ENCODE measurements at places on chromosomes 13 and 19.
A peak's percentile ranks its signal among the peaks of the same experiment; 100 is the strongest.

- no peak for DNase-seq
These were observed 90.0 kb upstream of the TEX29 start for GRCh38 chr13:111230385-111230930.

DNA sequence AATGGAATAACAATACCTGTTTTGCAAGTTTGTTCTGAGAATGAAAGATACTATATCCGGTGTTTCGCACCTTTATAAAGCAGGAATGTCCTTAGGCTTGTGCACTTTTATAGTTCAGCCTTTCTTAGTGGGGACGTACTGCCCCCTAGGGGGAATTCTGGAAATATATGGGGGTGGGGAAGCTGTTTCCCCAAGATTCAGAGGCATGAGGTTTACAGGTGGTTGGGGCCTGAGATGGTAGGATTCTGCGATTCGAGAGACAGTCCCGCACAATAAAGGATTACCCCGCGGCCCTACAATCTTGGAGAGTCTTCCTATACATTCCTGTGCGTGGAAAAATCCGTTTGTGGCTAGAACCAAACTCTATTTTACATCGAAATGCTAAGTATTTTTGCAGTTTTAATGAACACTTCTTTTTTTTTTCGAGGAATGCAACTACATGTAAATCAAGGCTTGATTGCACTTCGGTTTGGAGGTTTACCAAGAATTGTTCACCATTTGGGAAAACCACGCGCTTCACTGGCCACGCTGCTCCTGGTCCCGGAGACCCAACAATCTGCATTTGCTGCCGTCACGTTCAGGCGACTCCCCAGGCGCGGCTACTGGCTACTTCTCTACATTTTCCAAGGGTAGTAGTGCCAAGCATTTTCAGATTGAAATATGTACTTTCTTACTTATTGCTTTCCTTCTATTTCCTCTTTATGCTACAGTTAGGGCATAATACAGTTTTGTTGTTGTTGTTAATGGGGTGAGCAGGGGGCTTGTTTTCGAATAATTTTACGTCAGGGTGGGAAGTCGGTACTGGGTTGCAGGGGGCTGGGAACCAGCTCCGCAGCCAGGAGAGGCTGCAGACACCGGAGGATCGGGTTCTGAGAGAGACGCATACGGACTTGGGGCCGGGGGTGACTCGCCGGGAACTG lies 830 bp downstream of the NEK5 start:
- DNase-seq, result peak; percentile 73

DNA sequence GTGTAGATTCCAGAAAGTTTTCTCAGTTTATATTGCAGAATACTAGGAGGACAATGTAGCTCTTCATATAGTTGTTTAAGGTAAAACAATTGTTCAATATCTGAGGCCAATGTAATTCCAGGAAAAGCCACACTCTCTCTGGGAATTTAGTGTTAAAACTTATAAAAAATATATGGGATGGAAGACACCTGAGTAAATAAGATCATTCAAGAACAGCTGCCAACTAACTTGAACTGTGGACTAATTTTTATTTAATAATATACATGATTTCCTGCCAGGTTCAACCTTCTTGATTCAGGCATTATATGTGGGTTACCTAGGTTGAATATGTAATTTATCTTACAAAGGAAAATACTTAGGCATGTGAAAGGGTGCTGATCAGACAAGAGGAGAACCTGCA lies 841.1 kb upstream of the PRR20A start:
- no peak for DNase-seq

- no peak for DNase-seq
These were observed 802.1 kb upstream of the SLITRK6 start for GRCh38 chr13:86601351-86601750.

DNA sequence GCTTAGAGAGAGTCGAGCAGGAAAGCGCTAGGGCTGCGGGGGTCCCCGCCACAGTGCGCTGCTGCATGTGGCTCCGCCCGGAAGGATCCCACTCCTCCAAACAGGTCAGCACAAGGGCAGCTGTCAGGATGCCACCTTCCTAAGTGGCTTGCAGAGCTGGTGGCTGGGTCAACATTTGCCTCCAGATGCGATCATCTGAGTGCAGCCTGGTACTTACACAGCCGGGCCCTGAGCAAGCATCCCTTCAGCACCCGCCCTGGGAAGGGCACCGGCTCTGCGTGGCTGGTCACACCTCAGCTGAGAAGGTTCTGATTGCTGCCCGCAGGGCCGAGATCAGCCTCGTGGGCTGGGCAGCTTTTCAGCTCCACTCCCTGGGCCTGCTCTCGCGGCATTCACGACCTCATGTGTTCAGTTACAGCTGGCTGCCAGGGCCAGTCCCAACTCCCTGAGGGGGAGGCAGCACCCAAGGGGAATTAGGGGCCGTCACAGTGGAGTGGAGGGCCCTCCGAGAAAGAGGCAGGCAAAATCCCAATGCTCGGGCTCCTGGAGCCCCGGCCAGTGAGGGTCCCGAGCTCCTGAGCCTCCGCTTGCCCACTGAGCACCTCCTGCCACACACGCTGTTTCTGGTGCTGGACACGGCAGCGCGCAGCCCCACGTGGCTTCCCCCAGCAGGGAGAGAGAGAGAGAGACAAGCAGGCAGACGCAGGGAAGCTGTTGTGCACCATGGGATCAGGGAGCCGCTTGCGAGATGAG lies 26.8 kb downstream of the AP1M1 start:
- no peak for DNase-seq

- DNase-seq, result no peak
These were observed 1.7 kb upstream of the DNAJB1 start for GRCh38 chr19:14519860-14520407.

GRCh38 chr19:43901395-43902390 lies 33.4 kb downstream of the ZNF45 start:
- peak; percentile 51 for DNase-seq

DNA sequence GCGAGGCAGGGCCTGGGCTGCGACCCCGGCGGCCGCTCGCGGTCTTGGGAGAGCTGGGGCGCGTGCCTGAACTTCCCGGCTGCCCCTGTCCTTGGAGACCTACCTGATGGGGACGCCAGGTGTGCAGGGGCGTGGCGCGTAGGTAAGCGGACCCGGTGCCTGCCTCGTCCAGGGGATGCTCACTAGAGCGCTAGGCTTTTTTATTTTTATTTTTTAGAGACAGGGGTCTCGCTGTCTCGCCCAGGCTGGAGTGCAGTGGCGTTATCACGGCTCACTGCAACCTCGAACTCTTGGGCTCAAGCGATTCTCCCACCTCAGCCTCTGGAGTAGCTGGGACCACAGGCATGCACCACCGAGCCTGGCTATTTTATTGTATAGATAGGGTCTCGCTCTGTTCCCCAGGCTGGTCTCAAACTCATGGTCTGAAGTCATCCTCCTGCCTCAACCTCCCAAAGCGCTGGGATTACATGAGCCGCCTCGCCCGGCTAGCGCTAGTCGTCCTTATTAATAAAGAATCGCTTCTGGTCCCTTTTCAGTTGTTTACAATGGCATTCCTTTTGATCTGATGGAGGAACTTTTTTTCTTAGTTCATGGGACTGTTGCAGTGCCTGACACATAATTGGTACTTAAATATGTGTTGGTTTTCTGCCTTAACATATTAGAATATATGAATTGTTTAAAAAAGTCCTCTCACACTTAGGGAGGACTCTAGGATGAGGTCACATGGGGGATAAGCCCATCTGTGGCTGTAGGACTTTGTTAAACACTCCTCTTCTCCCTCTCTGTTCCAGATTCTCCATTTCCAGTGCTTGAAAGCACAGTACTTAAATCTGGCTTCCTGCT lies 812 bp downstream of the DPY19L3 start:
- DNase-seq, result no peak

DNA sequence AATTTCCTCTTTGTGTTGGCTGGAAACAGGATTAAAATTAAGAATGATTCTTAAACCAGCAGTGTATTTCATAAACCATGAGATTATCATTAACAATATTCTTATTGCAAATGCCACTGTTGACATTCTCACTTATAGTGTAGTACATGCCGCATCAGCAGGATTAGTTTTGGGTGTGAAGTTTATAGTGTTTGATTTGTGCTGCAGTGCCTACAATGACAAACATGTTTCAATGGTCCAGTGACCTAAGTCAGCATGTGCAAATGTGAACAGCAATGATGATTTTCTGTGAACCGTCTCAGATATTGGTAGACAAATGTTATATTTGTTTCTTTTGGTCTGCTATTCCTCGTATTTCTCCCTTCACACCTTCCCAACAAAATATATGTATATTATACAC lies 49.8 kb upstream of the TDRD3 start:
- DNase-seq, result no peak

DNA sequence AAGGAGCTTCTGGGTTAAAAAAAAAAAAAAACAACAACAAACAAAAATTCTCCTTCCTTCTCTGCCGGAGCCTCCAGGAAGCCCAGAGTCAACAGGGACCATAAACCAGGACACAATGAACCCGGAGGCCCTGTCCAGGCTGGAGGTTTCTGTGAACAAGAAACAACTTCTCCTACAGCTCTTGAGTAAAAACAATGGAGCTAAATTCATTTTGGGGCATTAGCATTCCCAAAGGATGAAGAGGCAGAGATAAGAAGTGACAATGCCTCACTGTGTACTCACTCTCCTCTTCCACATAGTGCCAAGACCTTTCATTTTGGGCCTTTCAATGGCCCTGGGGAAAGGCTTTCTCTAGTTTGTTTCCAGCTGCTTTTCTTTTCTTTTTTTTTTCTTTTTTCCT lies 9.0 kb downstream of the RHPN2 start:
- DNase-seq, result no peak

DNA sequence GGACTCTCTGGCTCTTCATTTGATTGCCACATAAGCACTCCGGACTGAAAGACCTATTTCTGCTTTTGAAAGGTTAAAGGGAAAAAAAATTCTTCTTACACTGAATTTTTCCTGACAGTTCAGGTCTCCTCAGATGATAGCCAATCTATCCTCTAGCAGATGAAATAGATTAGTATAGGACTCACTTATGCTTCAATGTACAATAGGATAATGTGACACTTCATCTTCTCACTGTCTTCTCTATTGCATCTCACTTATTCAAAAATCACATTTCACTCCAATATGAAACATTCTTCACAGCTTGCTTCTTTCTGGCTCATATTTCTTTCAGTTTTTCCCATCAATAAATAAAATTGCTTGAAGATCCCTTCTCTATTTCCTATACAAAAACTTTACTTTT lies 860.9 kb upstream of the SLITRK6 start:
- DNase-seq, result no peak

DNA sequence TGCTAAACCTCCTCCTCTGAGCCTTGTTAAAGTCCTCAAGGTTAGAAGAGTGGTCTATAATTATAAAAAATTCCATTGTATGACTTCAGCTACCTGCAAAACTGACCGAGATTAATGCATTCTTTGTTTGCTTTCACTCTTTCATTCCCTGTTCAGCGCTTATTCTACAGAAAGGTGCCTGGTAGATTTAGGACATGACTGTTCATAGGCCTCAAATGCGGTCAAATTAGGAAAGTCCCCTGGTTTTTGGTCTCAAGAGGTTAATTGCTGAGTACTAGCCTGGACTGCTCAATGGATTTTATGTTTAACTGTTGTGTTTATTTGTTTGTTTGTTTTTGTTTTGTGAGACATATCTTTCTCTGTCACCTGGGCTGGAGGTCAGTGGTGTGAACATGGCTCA lies 35.4 kb downstream of the KL start:
- DNase-seq, result no peak

GRCh38 chr19:2150794-2151338 lies 500 bp downstream of the AP3D1 start:
- no peak for DNase-seq

DNA sequence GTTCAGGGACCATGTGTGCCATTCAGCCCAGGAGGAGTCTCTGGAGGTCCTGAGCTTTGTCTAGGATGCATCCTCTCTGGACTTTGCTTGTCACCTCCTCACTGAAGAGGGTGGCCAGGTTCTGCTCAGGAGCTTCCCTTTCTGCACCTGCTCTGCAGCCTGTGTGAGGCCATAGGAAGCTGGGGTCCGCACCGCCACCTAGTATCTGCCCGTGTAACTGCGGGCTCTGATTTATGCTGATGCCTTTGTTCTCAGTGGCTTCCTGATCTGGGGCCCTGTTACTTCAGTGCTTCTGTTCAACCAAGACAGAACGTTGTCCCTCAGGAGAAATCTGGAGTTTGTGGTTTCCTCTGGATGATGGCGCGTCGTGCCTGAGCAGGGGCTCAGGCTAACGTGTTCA lies 15.5 kb downstream of the ZNF610 start:
- DNase-seq, result no peak

DNA sequence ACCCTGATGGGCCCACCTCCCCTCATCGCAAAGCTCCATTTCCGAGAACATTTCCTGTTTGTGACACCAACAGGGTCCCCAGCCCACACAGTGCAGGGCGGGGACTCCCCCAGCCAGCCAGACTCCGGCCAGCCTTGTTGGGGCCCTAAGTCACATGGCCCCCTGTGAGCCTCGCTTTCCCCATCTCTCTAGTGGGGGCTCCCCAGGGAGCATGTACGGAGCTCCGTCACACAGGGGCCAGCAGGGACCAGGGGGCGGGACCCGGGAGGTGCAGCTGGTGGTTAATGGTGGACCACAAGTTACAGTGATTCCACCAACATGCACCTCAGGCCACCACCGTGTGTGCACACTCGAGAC lies 1.7 kb downstream of the TBXA2R start:
- DNase-seq, result no peak

DNA sequence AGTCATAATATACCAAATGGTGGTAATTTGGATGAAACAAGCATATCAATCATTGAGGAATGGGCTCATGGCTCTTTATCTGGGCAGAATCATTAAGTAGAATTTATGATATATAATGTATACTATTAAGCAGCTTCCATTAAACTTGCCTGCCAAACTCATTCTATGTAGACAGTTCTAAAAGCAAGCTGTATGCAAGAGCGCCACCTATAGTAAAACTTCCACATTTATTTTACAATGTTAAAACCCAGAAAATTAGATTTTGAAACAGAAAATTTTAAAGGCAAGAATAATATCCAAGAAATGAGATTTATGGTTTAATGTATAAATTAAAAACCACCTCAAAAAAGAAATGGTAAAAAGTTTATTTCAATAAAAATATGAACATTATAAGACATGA lies 161.5 kb downstream of the MZT1 start:
- no peak for DNase-seq

GRCh38 chr13:90738881-90739280 lies 608.6 kb upstream of the MIR17HG start:
- DNase-seq, result no peak

DNA sequence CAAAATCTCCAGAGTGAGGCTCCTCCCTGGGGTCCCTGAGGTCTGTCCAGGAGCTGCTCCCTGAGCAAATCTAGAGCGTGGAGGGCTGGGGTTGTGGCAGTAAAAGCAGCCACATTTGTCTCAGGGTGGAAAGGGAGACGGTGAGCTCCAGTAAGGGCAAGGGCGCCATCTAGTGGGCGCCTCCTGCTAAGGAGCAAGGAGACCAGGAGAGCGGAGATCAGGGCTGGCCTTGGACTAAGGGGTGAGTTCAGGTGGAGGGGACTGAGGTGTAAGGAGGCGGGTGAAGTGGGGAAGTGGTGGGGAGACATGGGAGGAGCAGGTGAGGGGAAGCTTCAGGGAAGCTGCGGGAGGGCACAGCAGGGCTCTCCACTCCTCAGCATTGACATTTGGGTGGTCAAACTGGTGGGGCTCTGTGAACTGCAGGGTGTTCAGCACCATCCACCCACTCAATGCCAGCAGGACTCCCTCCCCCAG lies 5.3 kb upstream of the CEACAM21 start:
- peak; percentile 62 for DNase-seq

Measured in frontal cortex (tissue), 4 donors.